ENCODE measurements at places on chromosomes 7 and 10.

DNA sequence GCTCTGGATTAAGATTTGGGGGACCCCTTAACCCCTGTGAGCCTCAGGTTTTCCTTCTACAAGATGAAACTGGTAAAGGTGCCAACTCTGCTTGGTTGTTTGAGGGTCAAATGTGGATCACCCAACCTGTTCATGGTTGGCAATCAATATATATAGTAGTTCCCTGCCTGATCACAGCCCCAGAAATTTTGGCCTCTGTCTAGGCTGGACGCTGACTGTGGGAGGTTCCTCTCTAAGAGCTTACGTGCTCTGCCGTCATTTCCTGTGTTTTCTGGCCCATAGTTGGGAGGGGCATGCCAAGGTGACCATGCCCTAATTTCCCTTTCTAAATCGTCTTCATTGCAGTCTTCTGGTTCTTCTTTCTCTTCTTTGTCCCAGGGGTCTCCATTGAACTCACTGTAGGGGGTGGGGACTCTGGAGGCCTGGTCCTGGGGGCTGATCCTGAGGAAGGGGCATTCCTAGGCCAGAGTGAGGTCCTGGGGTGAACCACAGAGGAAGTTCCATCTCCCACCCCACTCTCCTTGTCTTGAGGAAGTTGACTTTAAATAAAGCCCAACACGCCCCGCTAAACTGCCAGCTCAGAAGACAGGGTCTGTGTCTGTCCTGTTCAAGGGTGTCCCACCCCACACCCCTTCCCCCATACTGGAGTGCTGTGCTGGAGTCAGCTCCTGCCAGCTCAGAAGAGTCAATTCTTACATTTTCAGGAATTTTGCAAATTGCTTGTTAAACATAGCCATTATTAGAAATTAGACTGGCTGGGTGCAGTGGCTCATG, 98.9 kb upstream of the SDK1 start:
- no peak for DNase-seq

DNA sequence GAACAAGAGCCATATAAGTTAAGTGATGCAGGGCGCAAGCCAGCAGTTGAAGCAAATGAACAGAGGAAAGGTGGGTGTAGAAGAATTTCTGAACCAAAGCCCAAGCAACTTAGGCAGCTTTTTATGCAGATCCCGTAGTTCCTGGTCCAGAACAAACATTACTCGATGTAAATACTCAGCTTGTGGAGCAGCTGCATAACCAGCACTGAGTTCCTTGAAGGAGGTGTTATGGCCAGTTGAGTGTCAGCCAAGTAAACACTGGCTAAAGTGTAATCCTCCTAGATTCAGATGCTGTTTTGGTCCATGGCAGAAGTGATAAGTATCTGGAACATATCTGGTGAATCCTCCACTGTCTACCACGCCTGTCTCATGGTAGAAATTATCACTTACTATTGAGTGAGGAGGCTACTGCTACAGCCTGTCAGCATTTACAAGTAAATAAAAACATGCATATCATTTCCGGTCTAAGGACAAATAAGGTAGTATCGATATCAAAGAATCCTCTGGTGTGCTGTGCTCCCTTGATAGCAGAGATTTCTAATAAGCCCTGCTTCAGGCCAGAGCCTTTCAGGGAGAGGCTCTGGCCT, 213.9 kb downstream of the DYNC1I1 start:
- no peak for DNase-seq

- no peak for DNase-seq
Measured at GRCh38 chr10:28269842-28270456, 32.9 kb downstream of the MPP7 start.

GRCh38 chr10:93337309-93337721, 144.8 kb downstream of the MYOF start:
- no peak for DNase-seq

DNA sequence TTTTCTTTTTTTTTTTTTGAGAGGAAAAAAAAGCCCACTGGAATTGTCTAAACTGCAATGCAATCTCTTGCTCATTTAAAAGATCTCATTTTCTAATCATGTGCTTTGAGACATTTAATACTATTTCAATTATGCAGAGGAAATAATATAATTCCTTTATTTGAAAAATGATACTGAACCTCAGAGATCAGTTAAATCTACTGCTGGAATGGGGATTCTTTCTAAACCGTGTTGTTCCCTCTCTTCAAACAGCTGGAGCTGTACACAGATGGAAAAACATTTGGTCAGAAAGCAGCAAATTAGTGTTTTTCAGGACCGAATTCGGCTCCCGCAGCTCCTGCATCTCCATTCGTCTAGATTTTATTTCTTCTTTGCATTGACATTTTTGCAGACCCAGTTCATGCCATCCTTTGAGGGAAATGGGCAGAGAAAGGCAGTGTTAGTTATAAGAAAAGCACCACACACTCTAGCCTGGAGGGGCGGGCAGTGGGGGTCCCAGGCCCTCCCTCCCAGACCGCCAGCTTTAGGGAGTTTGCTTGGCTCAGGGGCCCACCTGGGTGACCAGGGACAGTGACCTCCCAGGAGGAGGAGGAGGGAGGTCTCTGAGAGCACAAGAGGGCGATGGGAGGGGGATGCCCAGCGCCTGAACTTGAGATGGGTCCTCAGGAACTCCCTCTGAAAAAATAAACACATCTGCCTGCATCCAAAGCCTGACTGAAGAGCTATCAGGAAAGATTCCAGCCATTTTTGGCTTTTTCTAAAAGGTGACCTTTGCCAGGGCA, 32.4 kb downstream of the TRIM8 start:
- no peak for DNase-seq

Measured in right kidney (tissue), 9 donors.